ENCODE measurements at places on chromosomes 1 and 21.

- DNase-seq: no peak
Measured at GRCh38 chr1:183051546-183051945, 28.3 kb downstream of the LAMC1 start.

DNA sequence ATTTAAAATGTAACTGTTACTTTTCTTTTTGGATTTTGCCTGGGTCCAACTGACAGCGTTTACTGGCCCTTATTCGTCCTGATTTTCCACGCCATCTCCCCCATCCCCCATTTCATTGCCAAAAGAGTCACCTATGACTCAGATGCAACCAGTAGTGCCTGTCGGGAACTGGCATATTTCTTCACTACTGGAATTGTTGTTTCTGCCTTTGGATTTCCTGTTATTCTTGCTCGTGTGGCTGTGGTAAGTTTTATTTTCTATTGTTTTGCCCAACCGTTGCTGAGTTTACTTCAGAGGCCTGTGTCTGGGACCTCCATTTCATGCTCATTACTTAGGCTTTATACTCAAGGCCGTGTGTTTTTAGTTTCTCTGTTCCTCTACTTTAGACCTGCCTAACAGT lies 9.3 kb downstream of the LEPR start:
- DNase-seq: no peak

- peak; percentile 52 for DNase-seq
Measured at GRCh38 chr1:108199781-108200686, at the start of gene SLC25A24. Gene SLC25A24 (minus strand): TSS chr1:108200343. CDS start chr1:108200138, 205 bp downstream.

DNA sequence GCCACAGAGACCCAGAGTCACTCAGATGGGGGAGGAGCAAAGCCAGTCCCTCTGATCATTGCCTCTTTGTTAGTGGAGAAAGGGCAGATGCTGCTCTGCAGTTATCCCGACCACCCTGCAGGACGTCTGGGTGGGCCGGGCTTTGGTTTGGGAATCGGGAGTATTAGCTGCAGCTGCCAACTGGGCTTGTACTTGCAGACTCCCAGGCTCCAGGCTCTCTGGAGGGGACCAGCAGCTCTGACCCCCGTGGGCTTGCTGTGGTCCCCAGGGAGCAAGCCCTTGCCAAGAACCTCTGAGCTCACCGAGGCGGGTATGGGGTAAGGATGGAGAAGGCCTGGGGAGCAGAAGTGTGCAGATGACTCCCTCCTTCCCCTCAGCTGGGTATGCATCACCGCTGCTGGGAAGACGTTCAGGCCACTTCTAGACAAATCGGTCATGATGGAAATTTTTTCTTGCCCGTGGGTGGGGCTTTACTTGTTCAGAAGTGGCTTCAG lies 21.6 kb downstream of the MAPKAPK2 start:
- peak; percentile 74 for DNase-seq

DNA sequence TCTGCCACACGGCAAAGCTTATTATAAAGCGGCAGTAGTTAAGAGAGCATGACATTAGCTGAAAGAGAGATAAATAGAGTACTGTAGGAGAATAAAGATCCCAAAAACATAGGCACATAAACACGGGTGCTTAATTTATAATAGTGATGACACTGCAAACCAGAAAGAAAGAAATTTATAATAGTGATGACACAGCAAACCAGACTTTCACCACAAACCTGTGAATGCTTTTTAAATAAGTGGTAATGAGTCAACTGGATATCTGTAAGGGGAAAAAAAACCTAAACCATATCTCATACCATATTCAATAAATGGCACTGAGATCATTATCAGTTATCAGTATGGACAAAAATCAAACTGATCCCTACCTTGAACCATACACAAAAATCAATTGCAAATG lies 25.5 kb downstream of the USP1 start:
- no peak for DNase-seq

- DNase-seq: no peak
Measured at GRCh38 chr1:89068291-89068690, 3.3 kb upstream of the GBP1 start.

DNA sequence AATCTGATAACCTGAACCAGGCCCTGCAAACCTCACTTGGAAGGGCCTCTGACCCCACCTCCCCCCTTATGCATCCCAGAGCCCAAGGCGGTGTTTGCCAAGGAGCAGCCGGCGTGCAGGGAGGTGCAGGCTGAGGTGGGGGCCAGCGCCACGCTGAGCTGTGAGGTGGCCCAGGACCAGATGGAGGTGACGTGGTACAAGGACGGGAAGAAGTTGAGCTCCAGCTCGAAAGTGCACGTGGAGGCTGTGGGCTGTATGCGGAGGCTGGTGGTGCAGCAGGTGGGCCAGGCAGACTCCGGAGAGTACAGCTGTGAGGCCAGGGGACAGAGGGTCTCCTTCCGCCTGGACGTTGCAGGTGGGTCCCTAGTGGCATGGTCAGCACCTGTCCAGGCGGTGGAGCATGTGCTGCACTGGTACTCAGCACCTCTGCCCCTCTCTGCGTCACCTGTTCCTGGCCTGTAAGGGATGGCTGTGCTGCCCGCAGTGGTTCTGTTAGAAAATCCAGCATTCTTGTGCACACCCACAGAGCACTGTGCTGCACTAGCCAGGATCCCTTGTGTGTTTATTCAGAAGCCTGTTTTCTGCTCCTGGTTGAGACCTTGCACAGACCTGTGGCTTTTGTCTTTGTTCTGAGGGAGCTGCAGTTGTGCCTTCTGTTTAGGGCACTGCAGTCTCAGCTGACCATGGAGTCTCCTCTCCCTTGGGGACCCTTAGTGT lies 11.6 kb downstream of the OBSCN start:
- DNase-seq: no peak

- DNase-seq: no peak
Measured at GRCh38 chr1:32303997-32304622, 12.2 kb downstream of the HDAC1 start.

GRCh38 chr1:247102381-247102780 lies 1.8 kb downstream of the ZNF669 start:
- no peak for DNase-seq

GRCh38 chr21:31629972-31630711 lies 29.4 kb upstream of the SOD1 start:
- no peak for DNase-seq

- no peak for DNase-seq
Measured at GRCh38 chr21:44566403-44566802, 7.1 kb upstream of the KRTAP10-4 start.

GRCh38 chr1:152577168-152577567 lies 3.1 kb downstream of the LCE3D start:
- DNase-seq: no peak

GRCh38 chr1:153880962-153881361 lies 41.8 kb downstream of the GATAD2B start:
- DNase-seq: peak; percentile 6

DNA sequence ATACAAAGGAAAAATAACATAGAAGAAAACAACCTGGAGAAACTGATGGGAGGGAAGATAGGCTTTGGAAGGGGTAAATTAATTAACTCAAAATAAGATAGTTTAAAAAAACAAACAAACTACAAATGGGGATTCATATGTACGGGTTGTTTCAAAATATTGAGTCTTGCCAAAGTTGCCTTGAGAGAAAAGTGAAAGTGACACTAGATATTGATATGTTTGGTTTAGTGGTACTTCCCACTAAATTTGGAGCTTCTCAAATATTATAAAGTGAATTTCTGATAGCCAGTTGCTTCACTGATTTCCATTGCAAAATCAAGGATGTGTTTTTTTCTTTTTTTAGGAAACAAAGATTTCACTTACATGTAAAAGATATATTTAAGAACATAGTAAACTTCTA lies 149.5 kb upstream of the RUNX1 start:
- DNase-seq: no peak

GRCh38 chr1:15179485-15179883 lies 25.9 kb downstream of the TMEM51 start:
- DNase-seq: no peak

DNA sequence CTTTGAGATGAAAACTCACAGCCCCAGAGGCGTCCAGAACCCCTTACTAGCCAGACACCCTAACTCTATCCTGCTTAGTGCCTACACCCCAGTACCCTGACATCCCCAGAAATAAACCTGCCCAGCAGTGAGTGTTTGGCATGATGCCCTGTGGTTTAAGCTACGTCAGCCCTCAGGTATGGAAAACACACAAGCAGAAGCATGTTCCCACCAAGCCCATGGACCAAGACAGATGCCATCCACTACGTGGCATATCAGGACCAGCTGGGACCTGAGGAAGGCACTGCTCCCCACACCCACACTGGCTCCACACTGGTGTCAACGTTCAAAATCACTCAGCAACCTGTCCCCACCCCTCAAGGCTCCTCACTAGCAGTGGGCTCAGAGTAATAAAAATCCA lies 116.4 kb downstream of the SYT2 start:
- DNase-seq: no peak

- no peak for DNase-seq
Measured at GRCh38 chr21:45187646-45188045, 100.0 kb downstream of the POFUT2 start.

DNA sequence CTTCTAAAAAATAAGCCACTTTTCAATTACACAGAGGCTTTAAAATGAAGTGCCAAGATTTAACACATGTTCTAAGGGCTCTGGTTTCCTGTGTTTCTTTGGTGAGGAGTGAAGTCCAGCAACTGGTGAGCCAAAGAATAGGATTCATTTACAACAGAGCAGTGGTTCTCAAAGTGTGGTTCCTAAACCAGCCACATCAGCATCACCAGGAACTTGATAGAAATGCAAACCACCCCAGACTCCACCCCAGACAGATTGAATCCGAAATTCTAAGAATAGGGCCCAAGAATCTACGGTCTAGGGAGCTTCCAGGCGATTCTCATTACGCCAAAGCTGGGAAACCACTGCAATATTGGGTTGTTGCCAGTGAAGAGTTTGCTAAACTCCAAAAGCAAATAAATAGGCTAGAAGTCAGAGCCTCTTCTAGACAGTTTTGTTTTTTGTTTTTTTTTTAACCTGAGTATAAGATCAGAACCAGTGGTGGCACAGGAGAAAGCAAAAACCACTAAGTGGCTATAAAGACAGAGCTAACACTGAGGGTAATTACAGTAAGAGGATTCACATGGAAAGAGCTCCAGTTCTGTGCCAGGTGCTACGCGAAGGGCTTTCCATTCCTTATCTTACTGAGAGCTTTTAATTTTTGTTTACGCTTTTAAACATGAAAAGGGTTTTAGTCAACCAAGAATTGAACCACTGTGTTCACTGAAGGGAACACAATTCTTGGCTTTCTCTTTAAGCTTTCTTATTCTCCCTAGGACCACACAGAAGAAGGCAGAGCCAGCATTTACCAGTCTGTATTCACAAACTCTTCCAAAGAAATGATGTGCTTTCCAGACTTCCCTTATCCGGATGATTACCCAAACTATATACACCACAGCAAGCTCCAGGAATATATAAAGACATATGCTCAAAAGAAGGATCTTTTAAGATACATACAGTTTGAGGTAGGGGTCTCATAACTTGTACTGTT lies 42.4 kb upstream of the FMO2 start:
- DNase-seq: no peak

DNA sequence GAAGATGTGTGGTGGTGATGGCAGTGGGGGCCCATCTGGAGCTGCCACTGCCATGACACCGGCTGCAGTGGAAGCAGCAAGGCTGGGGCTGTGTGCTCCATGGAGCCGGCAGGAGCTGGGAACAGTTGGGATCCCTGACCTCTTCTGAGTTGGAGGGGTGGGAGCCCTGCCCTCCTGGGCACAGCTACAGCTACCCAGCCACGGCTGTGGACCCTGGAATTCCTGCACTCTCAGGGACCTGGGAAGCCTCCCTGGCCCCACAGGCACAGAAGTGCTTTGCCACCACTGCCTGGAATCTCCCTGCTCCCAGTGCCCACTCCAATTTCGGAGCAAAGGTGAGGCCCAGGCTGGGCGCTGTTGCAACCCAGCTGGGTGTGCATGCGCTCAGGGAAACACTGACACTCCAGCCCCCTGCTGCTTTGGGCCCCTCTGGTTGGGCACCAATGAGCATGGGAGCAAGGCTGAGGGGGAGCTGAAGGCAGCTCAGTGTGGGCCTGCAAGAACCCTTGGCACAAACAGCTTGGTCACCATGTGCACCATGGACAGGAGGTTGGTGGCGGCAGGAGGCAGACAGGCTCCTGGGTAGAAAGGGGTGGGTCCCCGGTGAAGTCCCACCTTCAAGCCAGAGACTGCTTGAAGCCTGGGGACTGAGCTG lies 817.6 kb downstream of the KCNT2 start:
- DNase-seq: no peak

- DNase-seq: no peak
Measured at GRCh38 chr1:48767975-48768510, 8.6 kb downstream of the BEND5 start.

- DNase-seq: no peak
Measured at GRCh38 chr21:16514316-16514715, 784.5 kb downstream of the USP25 start.

GRCh38 chr1:208600456-208601190 lies 356.4 kb upstream of the PLXNA2 start:
- DNase-seq: no peak

DNA sequence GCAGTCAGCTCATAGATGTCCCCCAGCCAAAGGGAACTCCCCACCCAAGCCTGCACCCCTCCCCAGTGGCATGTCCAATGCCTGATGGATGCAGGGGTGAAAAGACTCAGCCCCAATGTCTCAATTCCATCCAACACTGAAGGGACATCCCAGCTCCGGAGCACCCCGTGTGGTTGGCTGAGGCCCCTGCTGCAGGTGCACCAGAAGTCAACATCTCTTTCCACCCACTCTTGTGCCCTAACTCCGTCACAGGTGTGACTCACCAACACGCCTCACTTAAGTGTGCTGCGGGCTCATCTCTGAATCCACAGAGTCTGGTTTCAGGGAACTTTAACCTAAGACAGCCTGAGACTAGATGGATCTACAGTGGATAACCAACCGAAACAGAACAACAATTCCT lies 40.9 kb upstream of the ZBTB18 start:
- peak; percentile 3 for DNase-seq

GRCh38 chr1:92299477-92300150 lies 755 bp downstream of the RPAP2 start:
- no peak for DNase-seq

DNA sequence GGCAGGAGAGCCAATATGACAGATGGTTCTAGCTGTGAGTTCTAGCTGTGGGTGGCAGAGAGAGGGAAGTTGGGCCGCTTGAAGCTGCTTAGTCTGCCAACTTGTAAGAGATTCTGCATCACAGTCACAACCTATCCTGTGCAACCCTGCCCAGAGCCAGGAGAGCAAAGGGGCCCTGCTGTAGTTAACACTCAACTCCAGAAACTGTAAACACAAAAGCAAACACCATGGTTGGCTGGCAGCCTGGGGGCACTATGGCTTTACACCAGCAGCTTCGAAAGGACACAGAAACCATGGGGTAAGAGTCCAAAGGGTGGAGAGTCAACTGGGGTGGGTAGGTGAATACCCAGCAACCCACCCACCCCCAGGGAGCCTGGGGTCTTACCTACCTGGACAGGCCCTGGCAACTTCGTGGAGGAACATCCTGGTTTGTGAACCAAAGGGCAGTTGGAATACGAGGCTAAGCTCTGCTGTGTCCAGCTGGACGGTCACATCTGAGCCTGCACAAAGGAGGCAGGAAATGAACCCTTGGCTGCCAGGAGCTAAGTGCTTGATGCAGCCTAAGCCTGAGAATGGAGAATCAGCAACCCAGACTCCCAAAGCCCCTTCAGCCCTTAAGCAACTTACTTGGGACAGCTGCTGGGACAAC lies 6.4 kb downstream of the INPP5B start:
- DNase-seq: no peak

Measured in stimulated activated CD4-positive, alpha-beta T cell treated with anti-CD3 and anti-CD28 coated beads, TNF-alpha, amount 100 ng/mL, for 48 hours (primary cell).